ENCODE measurements at places on chromosomes 3 and 15.

GRCh38 chr3:3119393-3119851 is 7.3 kb upstream of the TRNT1 start:
- DNase-seq = peak; percentile 68

- DNase-seq = peak; percentile 78
These were observed 7.6 kb downstream of the HDC start for GRCh38 chr15:50257924-50258323.

GRCh38 chr15:41952013-41952563 is 20.3 kb downstream of the EHD4 start:
- DNase-seq = no peak

DNA sequence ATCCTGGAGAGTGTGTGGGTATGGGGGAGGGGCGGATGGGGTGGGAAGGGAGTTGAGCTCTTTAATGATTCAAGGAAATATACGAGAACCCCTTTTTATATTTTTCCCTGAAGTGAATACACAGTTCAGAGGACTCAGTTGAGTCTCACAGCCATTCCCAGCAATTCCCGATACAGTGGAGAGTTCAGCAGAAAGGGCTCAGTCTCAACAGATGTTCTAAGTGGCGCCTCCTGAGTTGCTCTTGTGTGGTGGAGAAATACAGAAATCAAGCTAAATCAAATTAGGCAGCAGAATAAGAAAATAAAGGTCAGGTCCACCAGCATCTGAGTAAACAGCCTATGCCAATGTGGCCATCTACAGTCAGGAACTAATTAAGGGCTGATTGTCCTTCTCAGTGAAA is 372.1 kb downstream of the NR2F2 start:
- no peak for DNase-seq

DNA sequence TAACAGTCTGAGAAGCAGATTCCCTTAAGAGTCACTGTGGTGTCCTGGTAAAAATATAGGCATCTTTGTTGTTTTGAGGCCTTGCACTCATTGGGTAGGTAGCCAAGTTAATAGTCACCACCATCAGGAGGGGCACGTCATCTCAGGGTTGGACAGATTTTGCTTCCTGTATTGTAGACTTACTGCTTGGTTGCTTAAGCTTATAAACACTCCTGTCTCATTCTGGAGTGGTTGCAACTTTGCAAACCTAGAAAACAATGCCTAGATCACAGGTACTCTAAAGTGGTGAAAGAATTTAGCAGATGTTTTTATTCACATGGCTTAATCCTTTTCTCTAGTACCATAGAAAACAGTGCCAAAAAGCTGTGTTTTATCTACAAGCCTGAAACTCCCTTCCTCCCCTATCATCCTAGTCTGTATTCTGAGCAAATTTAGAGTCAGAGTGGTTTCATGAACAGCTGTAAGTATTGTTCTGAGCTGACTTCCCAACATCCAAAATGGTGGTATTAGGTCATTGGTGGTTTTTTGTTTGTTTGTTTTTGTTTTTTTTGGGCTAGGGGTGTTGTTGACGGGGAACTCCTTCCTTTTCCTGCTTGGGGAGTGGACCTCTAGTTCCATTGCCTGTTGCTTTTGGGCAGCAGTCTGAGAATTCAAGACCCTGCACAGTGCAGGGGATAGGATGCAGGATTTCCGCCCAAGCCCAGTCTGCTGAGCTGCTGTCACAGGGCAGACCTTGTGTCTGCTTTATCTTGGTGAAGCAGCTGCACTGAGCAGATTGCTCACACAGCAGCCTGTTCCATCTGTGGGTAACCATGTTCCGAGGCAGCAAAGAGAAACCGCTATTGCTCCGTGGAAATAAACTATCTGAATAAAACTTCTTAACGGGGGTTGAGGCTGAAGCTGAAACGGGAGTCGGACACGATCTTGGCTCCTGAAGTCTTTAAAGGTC is 202.0 kb downstream of the AKAP13 start:
- DNase-seq = peak; percentile 82

DNA sequence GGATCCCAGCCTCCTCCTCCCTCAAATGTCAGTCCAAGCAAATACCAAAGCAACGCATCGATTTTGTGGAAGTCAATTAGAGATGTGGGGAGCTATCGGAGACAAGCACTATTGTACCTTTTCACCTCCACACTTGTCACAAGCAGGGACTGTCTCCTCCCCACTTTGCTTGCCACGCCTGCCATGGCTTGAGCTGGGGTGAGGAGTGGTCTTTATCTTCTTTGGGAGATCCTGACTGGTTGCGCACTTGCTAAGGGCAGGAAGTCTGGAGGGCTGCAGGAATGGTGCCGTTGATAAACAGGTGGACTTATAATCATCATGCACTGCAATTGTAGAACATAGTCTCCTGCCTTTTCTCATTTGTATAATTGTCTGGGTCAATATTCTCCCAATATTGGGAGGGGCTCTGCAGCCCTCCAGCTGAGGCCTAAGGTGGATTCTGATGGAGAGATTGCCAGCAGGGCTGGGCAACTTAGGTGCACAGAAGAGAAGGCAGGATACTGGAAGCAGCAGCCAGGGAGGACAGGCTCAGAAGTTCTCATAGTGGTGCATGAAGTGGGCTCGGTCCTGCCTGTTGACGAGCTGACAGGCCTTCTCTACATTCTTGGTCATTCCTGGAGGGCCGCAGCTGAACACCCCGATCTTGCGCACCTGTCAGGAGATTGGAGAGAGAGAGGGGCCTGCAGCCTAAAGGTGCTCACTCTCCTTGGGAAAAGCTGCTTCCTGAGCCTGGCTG is 20.2 kb downstream of the DUOX2 start:
- no peak for DNase-seq

GRCh38 chr15:79035111-79035601 is 55.4 kb downstream of the RASGRF1 start:
- no peak for DNase-seq

GRCh38 chr15:55990516-55990915 is 2.9 kb downstream of the NEDD4 start:
- DNase-seq = no peak

DNA sequence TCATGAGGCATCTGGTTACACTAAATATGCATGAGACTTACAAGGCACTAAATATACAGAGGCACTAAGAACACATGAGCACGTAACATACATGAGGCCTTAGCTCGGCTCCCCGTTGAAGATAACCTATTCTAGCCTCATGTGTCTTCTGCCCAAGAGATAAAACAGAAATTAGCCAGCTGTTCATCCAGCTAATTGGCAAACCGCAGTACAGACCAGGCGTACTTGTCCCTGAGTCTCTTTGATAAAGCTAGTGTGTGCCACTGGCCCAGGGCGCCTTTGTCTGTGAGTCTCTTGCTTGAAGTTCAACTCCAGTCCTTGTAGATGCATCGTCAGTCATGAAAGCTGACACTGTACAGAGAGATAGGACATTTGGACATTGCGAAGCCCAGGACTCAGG is 121.9 kb upstream of the SPATA12 start:
- no peak for DNase-seq

DNA sequence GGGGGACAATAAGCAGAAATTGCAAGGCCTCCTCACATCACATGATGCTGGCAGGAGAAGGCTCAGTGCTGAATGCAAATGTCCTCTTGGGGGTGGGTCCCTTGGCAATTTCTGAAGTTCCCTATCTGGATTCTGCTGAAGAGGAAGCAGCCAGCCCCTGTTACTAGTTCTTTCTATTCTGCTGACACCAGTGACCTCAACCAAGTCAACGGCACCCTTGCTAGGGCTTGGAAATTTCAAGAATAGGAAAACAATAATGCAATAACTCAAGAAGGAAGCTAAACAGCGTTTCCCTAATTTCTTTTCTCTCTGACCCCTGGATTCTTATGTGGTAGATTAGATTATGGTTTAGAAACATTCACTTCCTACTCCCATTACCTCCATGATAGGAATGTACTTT is 46.2 kb upstream of the FOXP1 start:
- DNase-seq = no peak

DNA sequence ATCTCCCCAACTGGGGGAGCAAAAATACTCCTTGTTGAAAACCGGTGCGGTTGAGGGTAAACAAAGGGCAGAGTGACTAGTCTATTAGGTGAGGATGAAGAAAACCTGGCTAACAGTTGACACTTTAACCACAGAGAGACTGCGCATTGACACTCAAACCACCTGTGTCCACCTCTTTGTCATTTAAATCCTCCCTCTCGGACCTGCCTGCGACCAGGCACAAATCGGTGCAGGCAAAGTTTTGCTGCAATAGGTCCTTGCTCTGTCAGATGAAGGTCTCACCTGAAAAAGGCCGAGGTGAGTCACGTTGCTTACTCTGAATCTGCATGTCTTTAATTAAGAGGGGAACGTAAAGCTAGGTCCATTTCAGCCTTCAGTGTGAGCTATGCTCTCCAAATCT is 494.1 kb upstream of the DPPA4 start:
- no peak for DNase-seq

DNA sequence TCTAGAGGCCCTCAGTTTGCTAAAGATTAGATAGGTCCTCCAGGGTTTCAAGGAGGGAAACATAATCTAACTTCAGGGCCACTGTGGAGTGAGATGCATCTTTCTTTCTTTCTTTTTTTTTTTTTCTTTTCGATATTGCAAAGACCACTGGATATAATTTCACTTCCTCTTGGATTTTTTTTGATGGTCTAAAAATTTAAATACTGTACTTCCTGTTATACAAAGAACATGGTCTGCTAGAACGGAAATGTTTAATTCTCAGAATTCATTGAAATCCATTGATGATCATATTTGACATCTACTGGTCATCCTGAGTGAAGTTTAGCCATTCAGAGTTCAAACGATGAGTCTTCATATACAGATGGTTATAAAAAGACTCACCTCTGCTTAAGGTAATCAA is 808.8 kb upstream of the LMCD1 start:
- no peak for DNase-seq

GRCh38 chr15:96324940-96325540 is 5.5 kb upstream of the NR2F2 start:
- DNase-seq = no peak

DNA sequence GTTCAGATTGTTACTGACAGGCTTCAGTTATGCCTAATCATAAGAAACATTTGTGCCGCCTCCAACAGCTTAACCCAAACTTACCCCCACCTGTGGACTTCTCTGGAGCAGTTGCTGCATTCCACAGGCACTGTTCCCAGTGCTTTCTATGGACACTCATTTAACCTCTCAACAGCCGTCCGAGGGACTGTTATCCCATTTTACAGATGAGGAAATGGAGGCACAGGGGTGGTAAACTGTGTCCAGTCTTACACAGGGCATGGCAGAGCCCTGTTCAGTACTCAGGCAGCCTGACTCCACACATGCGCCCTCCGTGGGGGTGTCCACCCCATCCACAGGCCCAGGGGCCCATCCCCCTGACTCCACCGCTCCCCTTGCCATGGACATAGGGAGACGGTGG is 14.3 kb upstream of the TGM5 start:
- no peak for DNase-seq

- no peak for DNase-seq
These were observed at the start of gene CATSPER2 for GRCh38 chr15:43648649-43649429. CATSPER2 (minus strand) TSS chr15:43648844; CDS start chr15:43648061, 783 bp downstream.

DNA sequence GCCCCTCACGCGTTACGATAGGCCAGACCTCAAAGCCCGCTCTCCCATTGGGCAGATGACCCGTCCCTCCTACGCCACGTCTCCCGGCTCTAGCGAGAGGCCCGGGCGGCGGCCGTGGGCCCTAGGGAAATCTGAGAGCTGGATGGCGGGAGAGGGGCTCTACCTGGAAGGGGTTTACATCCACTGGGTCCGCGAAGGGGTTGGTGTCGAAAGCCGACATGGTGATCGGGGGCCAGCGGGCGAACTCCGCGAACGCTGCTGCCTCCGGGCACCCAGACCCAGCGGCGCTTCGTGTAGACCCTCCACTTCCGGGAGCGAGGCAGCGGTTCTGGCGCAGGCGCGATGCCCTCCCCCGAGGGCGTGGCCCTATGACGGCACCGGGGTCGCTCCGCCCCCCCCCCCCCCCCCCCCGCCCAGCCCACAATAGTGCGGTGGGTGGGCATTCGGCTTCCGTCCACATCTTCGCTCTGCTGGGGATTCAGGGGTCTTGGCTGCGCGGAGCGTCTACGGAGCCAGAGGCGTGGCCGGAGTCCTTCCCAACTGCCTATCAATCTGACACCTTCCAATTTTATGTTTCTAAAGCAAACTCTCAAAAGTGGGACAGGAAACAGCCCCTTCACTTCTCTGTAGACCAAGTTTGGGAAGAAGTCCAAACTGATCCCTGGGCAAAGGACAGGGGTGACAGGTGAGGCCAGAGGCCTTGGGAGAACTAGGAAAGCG is at the start of gene SCAMP2:
TSS of gene SCAMP2 (minus strand) at position 330 of the 720 bp plus-strand sequence. CDS start at position 220, 110 bp downstream.
- peak; percentile 95 for DNase-seq

DNA sequence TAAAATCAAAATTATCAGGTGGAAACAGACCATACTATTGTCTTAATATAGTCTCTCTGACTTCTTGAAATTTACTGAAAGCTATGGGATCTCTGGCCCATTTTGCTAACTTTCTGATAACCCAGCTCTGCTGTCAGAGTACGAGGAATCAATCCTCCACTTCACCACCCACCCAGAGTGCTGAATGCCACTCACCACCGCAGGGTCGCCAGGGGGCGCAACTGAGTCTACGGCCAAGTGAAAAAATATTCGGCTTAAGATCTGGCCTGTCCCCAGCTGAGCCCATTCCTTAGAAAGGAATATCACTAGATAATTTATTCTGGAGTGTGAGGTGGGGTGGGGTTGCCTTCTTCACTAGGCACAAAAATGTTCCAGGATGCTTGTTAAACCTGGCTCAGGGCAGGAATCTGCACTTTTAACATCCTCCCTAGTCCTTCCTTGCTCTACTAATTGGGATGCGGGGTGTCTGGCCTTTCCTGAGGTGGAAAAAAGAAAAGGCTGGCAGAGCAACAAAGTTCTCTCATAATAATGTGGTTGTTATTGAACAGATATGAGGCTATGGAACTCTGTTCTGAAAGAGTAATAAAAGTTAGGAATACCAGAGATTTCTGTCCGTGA is 520.6 kb downstream of the MFSD1 start:
- DNase-seq = peak; percentile 29

- DNase-seq = no peak
These were observed 2.2 kb upstream of the CELSR3 start for GRCh38 chr3:48664929-48665328.

- DNase-seq = no peak
These were observed 448.8 kb downstream of the GRM7 start for GRCh38 chr3:7309641-7310102.

GRCh38 chr15:63893866-63894661 is 60.3 kb upstream of the HERC1 start:
- DNase-seq = no peak

- DNase-seq = no peak
These were observed 169.7 kb downstream of the RSRC1 start for GRCh38 chr3:158279609-158280008.

DNA sequence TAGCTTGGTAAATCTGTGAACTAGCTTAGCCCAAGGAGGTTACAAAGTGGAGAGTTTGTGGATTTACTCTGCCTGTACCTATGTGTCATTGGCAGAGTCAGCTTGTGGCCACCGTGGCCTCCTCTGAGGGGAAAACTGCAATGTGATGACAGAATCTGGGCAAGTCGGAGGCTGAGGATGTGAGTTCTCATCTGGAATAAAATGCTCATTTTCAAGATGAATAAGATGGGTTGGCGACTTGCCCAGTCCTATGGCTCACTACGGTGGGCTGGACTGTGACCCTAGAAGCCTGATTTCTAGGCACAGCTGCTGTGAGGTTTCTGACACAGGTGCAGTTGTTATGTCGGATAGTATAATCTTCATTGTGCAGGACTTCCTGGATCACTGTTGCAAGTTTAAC is 83.7 kb downstream of the ETV5 start:
- peak; percentile 44 for DNase-seq
